ENCODE measurements at places on chromosomes 2 and 18. TPM values are rescaled to one million over a fixed set of nuclear protein-coding genes. Genes with fewer than 3 reads are reported as not detected.

DNA sequence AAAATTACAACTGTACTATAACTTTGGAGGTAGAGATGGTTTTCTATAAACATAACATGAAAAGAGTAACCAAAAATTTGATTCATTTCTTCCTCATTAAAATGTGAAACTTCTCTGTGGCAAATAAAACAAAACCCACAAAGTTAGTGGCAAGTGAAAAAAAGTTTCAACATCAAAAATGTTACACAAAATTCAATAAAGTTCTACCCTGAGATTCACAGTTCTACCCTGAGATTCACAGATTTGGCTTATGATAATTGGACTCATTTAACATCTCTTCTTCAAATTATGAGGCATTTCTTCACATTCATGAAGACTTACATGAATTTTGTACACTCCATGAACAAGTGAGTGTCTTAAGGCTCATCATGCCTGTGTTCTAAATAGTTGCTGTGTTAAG lies 51.0 kb downstream of the AAK1 start:
- no peak overlapping the region for H3K4me3 ChIP-seq
- H3K36me3 ChIP-seq = peaks cover 3% of the 10 kb centered on the region
- no peaks in the 10 kb centered on the region for H3K27me3 ChIP-seq
- no peak for DNase-seq
- no peak overlapping the region for H3K27ac ChIP-seq

DNA sequence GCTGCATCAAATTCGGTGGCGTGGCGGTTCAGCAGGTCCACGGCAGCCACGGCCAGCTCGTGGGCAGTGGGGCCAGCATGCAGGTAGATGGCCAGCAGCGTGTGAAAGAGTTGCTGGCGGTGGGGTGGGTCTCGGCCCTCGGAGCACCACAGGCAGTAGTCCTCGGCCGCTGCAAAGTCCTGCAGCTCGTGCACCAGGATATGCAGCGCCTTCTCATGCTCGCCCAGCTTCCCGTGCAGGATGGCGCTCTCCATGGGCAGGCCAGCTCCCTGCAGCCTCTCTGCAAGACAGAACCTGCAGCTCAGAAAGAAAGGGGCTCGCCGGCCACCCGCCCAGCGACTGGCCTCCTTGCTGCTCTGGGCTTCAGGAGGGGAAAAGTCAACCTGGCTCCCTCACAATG lies 27.9 kb downstream of the GPR45 start:
- H3K36me3 ChIP-seq = peaks cover 16% of the 10 kb centered on the region
- DNase-seq = no peak
- no peak overlapping the region for H3K27ac ChIP-seq
- no peak overlapping the region for H3K4me3 ChIP-seq
- no peaks in the 10 kb centered on the region for H3K4me1 ChIP-seq

DNA sequence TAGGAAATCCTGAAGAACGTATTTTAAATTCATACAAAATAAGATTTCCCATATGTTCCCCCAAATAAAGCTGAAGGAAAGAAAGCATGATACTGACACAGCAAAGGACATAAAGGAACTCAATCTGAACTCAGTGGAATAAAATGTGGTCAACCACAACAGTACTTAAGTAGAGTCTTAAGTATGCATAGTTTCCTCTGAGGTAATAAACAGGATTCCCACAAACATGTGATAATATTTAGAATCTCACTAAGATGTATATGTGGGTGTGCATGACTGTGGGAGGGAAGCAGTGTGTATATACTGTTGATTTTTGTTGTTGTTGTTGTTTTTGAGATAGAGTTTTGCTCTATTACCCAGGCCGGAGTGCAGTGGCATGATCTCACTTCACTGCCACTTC lies 69.3 kb downstream of the NOL10 start:
- peak; percentile 78 for DNase-seq
- no peak overlapping the region for H3K4me3 ChIP-seq
- H3K27me3 ChIP-seq = peaks cover 5% of the 10 kb centered on the region

- peaks cover 13% of the 10 kb centered on the region for H3K36me3 ChIP-seq
- no peaks in the 10 kb centered on the region for H3K27me3 ChIP-seq
- H3K4me3 ChIP-seq = no peak overlapping the region
These were observed 43.1 kb downstream of the MAP4K4 start for GRCh38 chr2:101740555-101740964.

The CSRNP3 gene
- not detected for total RNA-seq
